ENCODE measurements at places on chromosomes 16 and 17. TPM values are rescaled to one million over a fixed set of nuclear protein-coding genes. Genes with fewer than 3 reads are reported as not detected.

The ZPBP2 gene
- not detected for total RNA-seq

The TBC1D26 gene
- not detected for total RNA-seq

The PIK3R5 gene
- total RNA-seq, result not detected

The ZNF597 gene
- total RNA-seq, result 1.5 TPM

The TM4SF5 gene
- not detected for total RNA-seq

The SHISA9 gene
- total RNA-seq, result not detected

The CENPT gene
- total RNA-seq, result 27.0 TPM

The CDH15 gene
- not detected for total RNA-seq

The DPEP2 gene
- not detected for total RNA-seq

The SPIRE2 gene
- total RNA-seq, result 3.9 TPM

The TLCD1 gene
- 4.0 TPM for total RNA-seq

The CDRT15L2 gene
- total RNA-seq, result not detected

The OR3A3 gene
- not detected for total RNA-seq

The PRCD gene
- 4.1 TPM for total RNA-seq

The ZKSCAN2 gene
- 2.9 TPM for total RNA-seq

The ARHGDIG gene
- total RNA-seq, result 0.37 TPM

The LRRC37A3 gene
- 8.4 TPM for total RNA-seq

The CLEC18A gene
- total RNA-seq, result 0.20 TPM

The TBC1D3 gene
- total RNA-seq, result not detected

The ASB16 gene
- total RNA-seq, result under 0.01 TPM

Data from subcutaneous preadipocyte (primary cell).